Kidney epithelial cell (primary cell): ENCODE measurements at places on chromosomes 11 and 22.

- no peak for DNase-seq
These were observed 3.8 kb upstream of the ADORA2A start for GRCh38 chr22:24423519-24424000.

- DNase-seq: peak; percentile 43
These were observed 100.3 kb upstream of the PITPNB start for GRCh38 chr22:28019360-28019759.

DNA sequence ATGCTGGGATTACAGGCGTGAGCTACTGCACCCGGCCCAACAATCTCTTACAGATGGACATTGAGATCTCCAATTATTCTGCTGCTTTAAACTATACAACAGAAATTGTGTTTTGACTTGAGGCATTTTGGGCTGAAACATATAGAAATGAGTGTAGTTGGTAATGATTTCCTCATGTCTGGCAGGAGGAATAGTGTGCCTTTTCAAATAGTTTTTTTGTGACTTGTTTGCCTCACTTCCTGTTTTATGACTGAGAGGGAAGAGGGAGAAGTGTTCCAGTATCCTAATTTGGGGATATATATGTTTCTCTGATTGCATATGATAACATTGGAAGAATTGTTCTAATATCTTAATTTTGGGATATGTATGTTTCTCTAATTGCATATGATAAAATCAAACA, 40.2 kb downstream of the EP300 start:
- no peak for DNase-seq

- DNase-seq: no peak
These were observed 102.3 kb upstream of the PITPNB start for GRCh38 chr22:28021116-28021997.

GRCh38 chr22:32389685-32390084, 22.4 kb downstream of the RTCB start:
- DNase-seq: no peak

- no peak for DNase-seq
These were observed 396.1 kb downstream of the BRD1 start for GRCh38 chr22:49431551-49431950.

DNA sequence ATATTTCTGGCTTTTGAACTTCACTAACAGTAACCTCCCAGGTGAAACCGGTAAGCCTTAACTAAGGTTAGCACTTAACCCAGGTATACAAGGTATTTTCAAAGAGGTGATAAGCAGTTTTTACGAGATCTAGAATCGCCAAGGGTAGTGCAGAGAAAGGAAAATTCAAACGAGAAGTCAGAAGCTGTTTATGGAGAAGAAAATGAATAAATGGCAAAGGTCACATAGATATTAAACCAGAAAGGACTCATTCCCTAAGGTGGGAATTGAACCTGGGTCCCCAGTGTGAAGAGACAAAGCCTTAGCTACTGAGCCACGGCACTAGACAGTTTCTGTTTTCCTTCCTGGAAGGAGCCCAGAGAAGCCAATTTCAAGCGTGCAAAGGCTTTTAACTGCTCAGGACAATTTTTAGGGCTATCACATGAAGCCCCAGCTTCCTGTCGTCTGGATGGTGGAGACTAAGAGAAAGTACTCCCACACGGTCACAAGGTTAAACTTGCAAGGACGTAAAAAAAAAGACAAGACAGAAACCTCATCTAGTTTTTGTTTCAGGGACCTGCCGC, 5.7 kb upstream of the C1QTNF6 start:
- DNase-seq: no peak

DNA sequence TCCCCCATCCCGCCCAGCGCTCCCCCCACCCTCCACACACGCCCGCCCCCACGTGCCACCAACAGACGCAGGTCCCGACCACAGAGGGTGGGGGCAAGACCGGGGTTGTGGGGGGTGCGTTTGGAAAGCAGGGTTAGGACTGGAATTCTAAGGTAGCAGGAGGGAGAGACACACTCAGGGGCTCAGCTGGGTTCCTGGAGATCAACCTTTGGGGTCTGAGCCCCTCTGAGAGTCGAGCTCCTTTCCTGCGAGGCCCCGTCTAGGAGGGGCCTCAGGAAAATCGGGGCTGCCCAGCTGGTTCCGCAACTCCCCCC, 429 bp downstream of the PGGHG start:
- no peak for DNase-seq

DNA sequence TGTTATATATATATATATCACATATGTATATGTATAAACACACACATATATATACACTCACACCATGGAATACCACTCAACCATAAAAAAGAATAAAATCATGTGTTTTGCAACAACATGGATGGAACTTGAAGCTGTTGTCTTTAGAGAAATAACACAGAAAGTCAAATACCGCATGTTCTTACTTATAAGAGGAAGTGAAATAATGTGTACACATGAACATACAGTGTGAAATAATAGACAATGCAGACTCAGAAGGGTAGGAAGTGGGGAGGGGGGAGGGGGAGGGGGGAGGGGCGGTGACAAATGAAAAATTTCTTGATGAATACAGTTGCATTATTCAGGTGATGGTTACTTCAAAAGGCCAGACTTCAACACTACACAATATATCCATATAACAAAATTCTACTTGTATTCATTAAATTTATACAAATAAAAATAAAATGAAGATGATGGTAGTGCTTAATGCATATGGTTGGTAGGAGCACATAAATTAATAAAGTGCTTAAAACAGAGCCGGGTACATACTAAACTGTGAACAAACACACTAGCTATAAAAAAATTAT, 5.8 kb upstream of the OR5B2 start:
- no peak for DNase-seq

- DNase-seq: no peak
These were observed 53.0 kb downstream of the LARGE1 start for GRCh38 chr22:33867118-33867866.

- DNase-seq: no peak
These were observed 2.0 kb downstream of the PARVG start for GRCh38 chr22:44182588-44183286.

DNA sequence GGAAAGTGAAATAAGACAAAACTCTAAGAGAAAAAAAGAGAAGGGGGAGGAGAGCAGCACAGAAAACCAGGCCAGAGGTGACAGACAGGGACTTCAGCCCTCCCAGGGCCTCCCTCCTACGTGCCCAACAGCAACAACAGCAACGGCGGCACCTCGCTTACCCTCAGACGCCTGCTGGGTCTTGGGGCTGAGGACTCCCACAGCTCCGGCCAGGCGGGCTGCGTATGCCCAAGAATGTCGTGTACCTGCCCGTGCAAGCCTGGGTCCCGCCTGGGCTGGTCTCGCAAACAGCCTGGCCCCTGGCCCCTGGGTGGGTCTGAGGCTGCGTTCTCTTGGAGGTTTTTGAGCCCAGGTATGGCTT, 30.5 kb downstream of the ARAP1 start:
- no peak for DNase-seq

DNA sequence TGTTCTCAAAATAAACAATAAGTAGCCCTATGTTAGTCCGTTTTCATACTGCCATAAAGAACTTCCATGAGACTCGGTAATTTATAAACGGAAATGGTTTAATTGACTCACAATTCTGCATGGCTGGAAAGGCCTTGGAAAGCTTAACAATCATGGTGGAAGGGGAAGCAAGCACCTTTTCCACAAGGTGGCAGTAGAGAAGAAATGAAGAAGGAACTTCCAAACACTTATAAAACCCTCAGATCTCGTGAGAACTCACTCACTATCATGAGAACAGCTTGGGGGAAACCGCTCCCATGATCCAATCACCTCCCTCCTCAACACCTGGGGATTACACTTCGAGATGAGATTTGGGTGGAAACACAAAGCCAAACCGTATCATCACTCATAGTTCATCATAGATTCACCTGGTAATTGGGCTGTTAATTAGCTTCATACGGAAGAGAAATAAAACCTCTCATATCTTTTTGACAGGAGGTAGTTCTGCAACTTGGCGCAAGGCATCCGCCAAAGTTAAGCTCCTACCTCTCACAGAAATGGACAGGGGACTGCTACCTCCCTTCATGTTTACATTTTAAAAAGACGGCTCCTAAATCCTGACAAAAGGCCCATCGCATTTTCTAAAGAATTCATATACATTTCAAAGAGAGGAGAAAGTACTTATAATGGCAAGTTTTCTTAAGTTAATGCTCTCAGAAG, 49.0 kb downstream of the MUC15 start:
- DNase-seq: peak; percentile 7

DNA sequence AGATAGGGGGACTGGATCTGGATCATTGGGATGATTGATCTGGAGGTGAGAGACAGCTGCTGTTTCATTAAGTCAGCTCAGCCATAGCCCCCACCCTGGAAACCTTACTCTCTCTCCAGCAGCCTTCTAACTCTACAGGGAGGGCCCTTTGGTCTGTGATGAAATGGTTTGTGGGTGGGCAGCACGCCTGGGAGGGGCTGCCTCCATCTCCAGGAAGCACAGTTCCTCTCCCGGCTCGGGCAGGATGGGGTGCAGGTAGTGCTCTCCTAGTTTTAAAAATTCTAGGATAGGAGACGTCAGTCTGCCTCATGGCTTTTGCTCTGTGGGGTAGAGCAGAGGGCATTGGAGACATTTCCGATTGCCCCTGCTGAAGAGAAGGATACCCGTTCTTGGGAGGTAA, 89.7 kb downstream of the CEP164 start:
- no peak for DNase-seq

- DNase-seq: no peak
These were observed 55.8 kb downstream of the CCDC34 start for GRCh38 chr11:27307232-27307631.

GRCh38 chr11:27512238-27512637, 5.7 kb upstream of the LIN7C start:
- DNase-seq: no peak

GRCh38 chr22:20724676-20725454, 49.0 kb upstream of the SERPIND1 start:
- no peak for DNase-seq

DNA sequence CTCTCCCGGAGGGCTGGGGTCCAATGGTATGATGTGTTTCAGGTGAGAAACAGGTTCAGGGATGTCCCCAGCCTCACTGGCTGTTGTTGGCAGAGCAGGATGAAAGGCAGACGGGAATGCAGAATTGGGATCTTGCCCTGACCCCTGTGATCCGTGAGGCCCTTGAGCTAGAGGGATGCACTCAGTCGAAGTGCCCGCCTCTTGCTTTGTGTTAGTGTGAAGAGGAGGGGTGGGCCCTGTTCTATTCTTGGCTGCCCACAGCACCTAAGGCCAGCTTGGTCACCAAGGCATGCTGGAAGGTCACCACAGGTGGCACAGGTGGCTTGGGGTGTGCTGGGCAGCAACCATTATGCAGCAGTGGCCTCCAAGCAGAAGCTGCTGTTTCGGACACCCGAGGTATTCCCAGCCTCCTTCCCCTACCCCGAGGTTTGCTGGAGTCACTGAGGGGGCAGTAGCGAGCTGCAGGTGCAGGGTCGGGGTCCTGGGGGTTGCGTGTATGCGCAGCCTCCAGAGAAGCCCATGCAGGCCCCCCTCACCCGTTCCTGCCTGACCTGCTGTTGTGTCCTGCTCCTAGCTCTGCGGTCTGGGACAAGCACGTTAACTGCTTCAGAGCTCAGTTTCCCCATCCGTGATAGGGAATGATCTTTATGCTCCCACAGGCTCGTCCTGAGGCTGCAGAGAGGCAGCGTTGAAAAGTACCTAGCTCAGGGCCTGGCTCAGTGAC, 13.0 kb downstream of the LRP5 start:
- DNase-seq: no peak

GRCh38 chr22:48156603-48157355, 1394.3 kb downstream of the TBC1D22A start:
- no peak for DNase-seq

DNA sequence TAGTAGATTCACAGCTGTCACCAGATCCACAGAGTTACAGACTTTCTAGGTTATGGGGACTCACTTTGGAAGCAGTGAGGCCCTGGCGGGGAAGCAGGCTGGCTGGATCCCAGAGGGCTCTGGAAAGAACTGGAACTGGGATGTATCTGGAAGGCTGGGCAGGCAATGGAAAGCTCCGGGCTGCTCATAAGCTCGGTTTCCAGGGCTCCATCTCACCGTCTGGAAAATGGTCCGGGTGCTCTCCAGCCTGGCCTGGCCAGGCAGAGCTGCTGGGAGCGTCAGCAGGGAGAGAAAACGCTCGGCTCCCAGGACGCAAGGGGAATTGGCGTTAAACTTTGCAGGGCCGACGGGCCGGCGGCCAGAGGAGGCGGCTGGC, 335 bp upstream of the SEZ6L start:
- DNase-seq: no peak

GRCh38 chr11:5666402-5666793, 18.5 kb downstream of the TRIM5 start:
- DNase-seq: no peak

DNA sequence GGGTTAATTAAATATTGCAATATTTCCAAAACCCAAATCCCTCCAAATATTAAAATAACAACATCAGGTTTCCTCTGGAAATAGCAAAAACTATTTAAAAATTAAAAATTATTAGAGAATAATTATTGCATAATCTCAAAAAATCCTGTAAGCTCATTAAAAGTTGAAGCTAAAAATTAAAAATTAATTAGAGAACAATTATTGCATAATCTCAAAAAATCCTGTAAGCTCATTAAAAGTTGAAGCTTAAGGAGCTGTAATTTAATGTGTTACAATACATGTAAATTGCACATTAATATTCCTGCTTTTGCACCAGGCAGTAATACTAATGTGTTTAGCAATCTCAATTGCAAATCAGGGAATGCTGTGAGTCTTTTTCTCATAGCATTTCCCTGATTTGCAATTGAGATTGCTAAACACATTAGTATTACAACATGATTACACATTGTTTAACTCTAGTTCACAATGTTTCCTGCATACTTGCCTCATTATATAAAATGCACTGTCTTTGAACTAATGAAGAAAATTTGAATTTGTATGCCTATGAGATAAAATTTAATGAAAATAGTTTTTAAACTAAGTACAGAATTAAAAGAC, 247.7 kb downstream of the GUCY1A2 start:
- no peak for DNase-seq

- DNase-seq: no peak
These were observed 824 bp upstream of the LGALS12 start for GRCh38 chr11:63504933-63505586.

- DNase-seq: no peak
These were observed 8.2 kb downstream of the TSPAN18 start for GRCh38 chr11:44734843-44735381.

GRCh38 chr11:40134820-40135570, 1324.5 kb downstream of the LRRC4C start:
- DNase-seq: no peak

DNA sequence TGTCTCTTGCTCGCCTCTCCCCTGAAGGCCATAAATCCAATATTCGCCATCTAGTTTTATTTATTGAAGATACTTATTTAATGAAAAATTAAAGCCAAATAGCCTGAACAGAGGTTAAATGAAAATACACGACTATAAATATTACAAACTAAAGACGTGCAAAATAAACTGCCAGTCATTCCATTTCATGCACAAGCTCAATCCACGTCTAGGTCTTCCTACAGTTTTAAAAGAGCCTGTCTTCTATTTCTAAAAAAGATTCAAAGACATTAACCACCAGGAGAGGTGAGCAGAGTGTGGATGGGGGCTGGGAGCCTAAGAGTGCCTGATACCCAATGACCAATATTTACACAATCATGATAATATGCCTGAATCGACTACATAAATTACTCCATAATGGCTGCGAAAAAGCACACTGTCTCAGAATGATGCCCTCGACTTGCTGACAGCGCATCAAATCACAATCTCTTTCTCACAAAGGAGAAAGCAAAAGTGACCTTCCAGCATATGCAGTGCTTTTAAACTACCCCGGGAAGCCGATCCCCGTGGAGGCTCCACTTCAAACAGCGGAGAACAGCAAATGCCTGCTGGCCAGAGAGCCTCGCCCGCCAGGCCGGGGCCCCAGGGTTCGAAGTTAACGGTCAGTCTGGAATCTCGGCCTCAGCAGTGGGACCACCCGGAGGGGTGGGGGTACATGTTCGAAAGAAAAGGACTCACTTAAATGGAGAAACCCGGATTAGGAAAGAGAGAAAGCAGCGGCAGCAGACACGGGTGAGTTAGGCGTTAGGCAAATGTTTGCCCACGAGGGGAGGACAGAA, 1.7 kb downstream of the FCHSD2 start:
- no peak for DNase-seq
